Activated CD4-positive, alpha-beta T cell treated with anti-CD3 and anti-CD28 coated beads for 36 hours (primary cell): ENCODE measurements at places on chromosomes 5 and 9. TPM values are rescaled to one million over a fixed set of nuclear protein-coding genes. Genes with fewer than 3 reads are reported as not detected.

Gene C7
- total RNA-seq, result not detected

Gene ABCA1
- total RNA-seq, result 4.5 TPM

Gene LCN9
- not detected for total RNA-seq

Gene PCA3
- total RNA-seq, result not detected

Gene CCDC112
- 2.2 TPM for total RNA-seq

Gene PLAC8L1
- total RNA-seq, result 0.30 TPM

Gene LCN2
- not detected for total RNA-seq

Gene SOHLH1
- not detected for total RNA-seq

Gene TBCA
- total RNA-seq, result 195 TPM

Gene TXNDC8
- total RNA-seq, result not detected

Gene ZDHHC11
- 8.5 TPM for total RNA-seq

Gene DNAI1
- total RNA-seq, result not detected

Gene POMT1
- total RNA-seq, result 30.7 TPM

- peak overlapping the region; percentile 68 for H3K27ac ChIP-seq
- H3K4me1 ChIP-seq, result peaks cover 20% of the 10 kb centered on the region
- H3K27me3 ChIP-seq, result no peaks in the 10 kb centered on the region
Observed at GRCh38 chr9:517993-518392, 303.3 kb downstream of the DOCK8 start.

- peak; percentile 75 for DNase-seq
- no peaks in the 10 kb centered on the region for H3K27me3 ChIP-seq
- peaks cover 17% of the 10 kb centered on the region for H3K4me1 ChIP-seq
- H3K27ac ChIP-seq, result no peak overlapping the region
Observed at GRCh38 chr9:5186416-5187169, 1.2 kb upstream of the INSL6 start.

DNA sequence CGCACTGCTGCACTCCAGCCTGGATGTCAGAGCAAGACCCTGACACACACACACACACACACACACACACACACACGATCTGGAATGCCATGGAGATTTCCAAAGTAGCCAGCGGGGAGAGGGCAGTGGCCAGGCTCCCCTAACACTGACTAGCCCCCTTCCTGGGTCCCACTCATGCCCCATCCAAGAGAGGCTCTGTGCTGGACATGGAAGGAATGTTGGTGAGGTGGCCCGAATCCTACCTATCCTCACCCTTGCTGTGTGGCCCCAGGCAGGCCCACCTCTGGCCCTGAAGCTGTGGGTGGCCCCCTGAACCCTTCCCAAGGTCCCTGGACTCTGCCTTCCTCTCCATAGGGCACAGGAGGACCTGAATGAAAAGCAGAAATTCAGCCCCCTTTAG is 7.3 kb downstream of the BRD3 start:
- no peaks in the 10 kb centered on the region for H3K36me3 ChIP-seq
- DNase-seq, result no peak
- no peak overlapping the region for H3K27ac ChIP-seq
- peaks cover 45% of the 10 kb centered on the region for H3K4me1 ChIP-seq
- H3K27me3 ChIP-seq, result no peaks in the 10 kb centered on the region
- H3K4me3 ChIP-seq, result no peak overlapping the region

- H3K4me1 ChIP-seq, result no peaks in the 10 kb centered on the region
- no peak overlapping the region for H3K4me3 ChIP-seq
- no peak overlapping the region for H3K27ac ChIP-seq
Observed at GRCh38 chr5:58138791-58139190, 321.1 kb downstream of the PLK2 start.

DNA sequence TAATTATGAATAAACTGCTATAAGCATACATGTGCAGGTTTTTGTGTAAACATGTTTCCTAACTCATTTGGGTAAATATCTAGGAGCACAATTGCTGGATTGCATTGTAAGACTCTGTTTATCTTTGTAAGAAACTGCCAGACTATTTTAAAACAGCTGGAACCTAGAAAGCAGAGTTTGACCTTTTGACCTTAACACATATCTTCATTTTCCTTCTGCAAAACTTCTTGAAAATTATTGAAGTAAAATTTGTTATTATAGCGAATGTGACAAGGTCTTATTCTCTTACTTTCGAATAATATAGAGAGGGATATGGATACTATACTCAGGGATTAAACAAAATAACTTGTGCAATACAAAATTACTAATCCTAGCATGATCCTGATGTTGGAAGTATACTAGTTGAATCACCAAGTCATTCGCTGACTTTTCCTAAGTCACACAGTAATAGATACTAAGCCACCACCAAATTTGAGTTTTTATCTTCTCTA is 3.2 kb upstream of the ANXA1 start:
- H3K4me1 ChIP-seq, result peaks cover 62% of the 10 kb centered on the region
- no peak overlapping the region for H3K4me3 ChIP-seq
- DNase-seq, result no peak

- no peak overlapping the region for H3K27ac ChIP-seq
- peaks cover 22% of the 10 kb centered on the region for H3K4me1 ChIP-seq
- H3K4me3 ChIP-seq, result no peak overlapping the region
- H3K27me3 ChIP-seq, result no peaks in the 10 kb centered on the region
Observed at GRCh38 chr9:95268681-95269080, 48.8 kb downstream of the FANCC start.

- peaks cover 21% of the 10 kb centered on the region for H3K4me1 ChIP-seq
- H3K4me3 ChIP-seq, result no peak overlapping the region
- no peaks in the 10 kb centered on the region for H3K27me3 ChIP-seq
- no peak overlapping the region for H3K27ac ChIP-seq
- H3K36me3 ChIP-seq, result no peaks in the 10 kb centered on the region
Observed at GRCh38 chr5:172846677-172847076, 12.6 kb downstream of the ERGIC1 start.

DNA sequence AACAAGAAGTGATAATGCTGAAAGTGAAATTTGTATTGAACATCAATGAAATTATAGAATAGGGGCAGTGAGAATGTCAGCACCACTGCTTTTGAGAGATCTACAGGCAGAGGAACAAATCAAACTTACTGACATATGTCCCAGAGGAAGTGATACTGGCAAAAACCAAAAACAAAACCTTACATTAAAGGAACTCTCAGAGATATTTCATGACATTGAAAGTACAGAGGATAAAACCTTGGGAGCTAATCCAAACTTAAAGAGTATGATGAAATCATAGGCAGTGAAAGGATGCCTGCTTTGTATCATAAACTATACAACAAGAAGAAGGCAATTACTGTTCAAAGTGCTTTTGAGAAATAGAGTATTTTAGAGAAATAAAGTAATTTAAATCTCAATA is 90.4 kb upstream of the SV2C start:
- H3K36me3 ChIP-seq, result no peaks in the 10 kb centered on the region
- H3K4me1 ChIP-seq, result no peaks in the 10 kb centered on the region
- peaks cover 7% of the 10 kb centered on the region for H3K27me3 ChIP-seq
- H3K4me3 ChIP-seq, result no peak overlapping the region

DNA sequence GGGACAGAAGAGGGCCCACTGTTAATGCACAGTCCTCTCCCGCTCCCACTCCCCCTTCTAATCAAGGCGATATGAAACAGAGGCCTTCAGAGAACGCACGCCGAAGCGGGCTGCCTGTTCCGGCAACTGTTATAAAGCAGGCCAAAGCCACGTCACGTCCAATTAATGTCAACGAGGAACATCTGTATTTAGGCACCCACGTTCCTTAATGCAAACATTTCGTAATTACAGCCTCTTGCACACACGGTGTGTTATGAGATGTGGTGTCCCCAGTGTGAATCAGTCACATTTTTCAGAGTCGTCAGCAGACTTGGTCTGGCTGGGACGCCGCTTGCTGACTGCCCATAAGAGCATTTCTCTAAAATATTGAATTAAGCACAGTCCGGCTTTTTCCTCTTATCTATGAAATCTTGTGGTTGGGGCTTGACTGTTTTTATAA is 339.0 kb downstream of the NSG2 start:
- no peak for DNase-seq
- H3K27me3 ChIP-seq, result peaks cover 19% of the 10 kb centered on the region
- no peak overlapping the region for H3K4me3 ChIP-seq
- no peaks in the 10 kb centered on the region for H3K4me1 ChIP-seq
- no peak overlapping the region for H3K27ac ChIP-seq

GRCh38 chr9:131833906-131834305 is 94.0 kb upstream of the RAPGEF1 start:
- H3K27me3 ChIP-seq, result peaks cover 5% of the 10 kb centered on the region
- DNase-seq, result peak; percentile 24
- H3K36me3 ChIP-seq, result no peaks in the 10 kb centered on the region

DNA sequence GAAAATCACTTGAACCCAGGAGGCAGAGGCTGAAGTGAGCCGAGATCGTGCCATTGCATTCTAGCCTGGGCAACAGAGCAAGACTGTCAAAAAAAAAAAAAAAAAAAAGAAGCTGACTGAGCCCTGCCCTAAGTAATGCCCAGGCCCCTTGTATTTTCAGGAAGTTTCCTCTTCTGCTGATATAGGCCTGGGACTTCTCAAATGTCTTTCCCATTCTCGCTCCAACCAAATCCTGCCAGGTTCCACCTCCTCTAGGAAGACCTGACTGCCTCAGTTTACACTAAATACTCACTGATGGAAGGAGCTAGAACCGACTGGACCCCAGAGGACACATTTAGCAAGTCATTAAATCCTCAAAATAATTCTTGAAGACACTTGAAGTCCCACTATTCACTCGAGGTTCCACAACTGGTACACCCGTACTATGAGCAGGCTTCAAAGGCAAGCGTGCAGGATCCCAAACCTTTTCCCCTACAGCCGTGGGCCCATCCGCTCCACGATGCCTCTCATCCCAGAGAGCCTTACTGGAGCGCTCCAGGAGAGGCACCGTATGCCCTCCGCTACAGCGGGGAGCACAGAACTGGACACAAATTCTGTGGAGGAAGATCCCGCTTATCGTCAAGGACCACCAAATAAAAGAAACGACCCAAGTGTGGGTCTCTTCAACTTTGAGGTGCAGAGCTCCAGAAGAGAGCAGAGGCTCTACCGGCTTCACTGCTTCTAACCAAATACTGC is 676 bp downstream of the NOL6 start:
- H3K4me3 ChIP-seq, result peak overlapping the region; percentile 100
- peak overlapping the region; percentile 95 for H3K27ac ChIP-seq
- H3K36me3 ChIP-seq, result peaks cover 36% of the 10 kb centered on the region

- peaks cover 29% of the 10 kb centered on the region for H3K4me1 ChIP-seq
- no peaks in the 10 kb centered on the region for H3K27me3 ChIP-seq
- DNase-seq, result no peak
- no peak overlapping the region for H3K27ac ChIP-seq
Observed at GRCh38 chr5:170327168-170327567, 29.6 kb upstream of the LCP2 start.

GRCh38 chr9:112605963-112606699 is 111.8 kb downstream of the INIP start:
- peak overlapping the region; percentile 45 for H3K27ac ChIP-seq
- no peak overlapping the region for H3K4me3 ChIP-seq
- H3K4me1 ChIP-seq, result peaks cover 13% of the 10 kb centered on the region
- DNase-seq, result no peak
- H3K36me3 ChIP-seq, result no peaks in the 10 kb centered on the region

GRCh38 chr5:68898951-68899471 is 194.8 kb upstream of the SLC30A5 start:
- H3K4me1 ChIP-seq, result peaks cover 11% of the 10 kb centered on the region
- no peak overlapping the region for H3K4me3 ChIP-seq
- no peaks in the 10 kb centered on the region for H3K27me3 ChIP-seq
- H3K27ac ChIP-seq, result no peak overlapping the region
- no peaks in the 10 kb centered on the region for H3K36me3 ChIP-seq
- no peak for DNase-seq

DNA sequence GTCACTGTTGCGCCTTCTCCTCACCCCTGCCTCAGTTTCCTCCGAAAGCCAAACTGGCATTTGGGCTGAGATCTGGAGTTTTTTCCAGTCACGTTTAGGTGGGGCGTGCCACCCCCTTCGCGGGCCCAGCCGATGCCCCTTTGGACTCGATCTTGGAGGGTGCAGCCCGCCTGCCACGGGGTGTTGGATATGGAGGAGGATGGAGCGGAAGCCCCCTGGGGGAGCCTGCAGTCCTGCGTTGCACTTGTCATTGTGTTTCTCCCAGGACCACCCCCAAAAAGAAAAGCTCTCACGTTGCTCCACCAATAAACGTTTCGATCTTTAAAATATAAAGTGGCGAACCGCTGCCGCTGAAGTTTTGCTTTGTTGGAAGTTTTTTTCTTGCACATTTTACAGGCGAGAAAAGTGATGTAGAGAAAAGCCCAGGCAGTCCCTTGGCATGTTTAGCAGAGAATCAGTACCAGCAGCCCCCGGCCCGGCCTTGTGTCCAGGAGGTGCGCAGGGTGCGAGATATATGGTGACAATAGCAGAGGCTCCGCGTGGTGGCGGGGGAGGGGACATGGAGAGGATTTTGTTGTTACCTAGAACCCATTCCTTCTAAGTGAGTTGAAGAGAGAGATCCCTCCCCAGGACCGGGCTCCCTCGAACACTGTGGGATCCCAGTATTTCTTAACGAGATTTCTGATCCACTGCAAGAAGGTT is 681 bp downstream of the F2R start:
- DNase-seq, result peak; percentile 38
- H3K36me3 ChIP-seq, result no peaks in the 10 kb centered on the region
- peak overlapping the region; percentile 75 for H3K4me3 ChIP-seq

GRCh38 chr9:38361473-38361850 is 31.0 kb upstream of the ALDH1B1 start:
- no peak overlapping the region for H3K27ac ChIP-seq
- no peaks in the 10 kb centered on the region for H3K36me3 ChIP-seq
- H3K27me3 ChIP-seq, result peaks cover 4% of the 10 kb centered on the region
- peaks cover 4% of the 10 kb centered on the region for H3K4me1 ChIP-seq
- no peak overlapping the region for H3K4me3 ChIP-seq

- no peaks in the 10 kb centered on the region for H3K4me1 ChIP-seq
- no peak overlapping the region for H3K4me3 ChIP-seq
- peaks cover 4% of the 10 kb centered on the region for H3K27me3 ChIP-seq
- DNase-seq, result no peak
- H3K36me3 ChIP-seq, result no peaks in the 10 kb centered on the region
- H3K27ac ChIP-seq, result no peak overlapping the region
Observed at GRCh38 chr9:99349870-99350269, 127.8 kb downstream of the SEC61B start.

- DNase-seq, result no peak
- no peak overlapping the region for H3K27ac ChIP-seq
- no peaks in the 10 kb centered on the region for H3K36me3 ChIP-seq
- H3K4me3 ChIP-seq, result no peak overlapping the region
- peaks cover 13% of the 10 kb centered on the region for H3K27me3 ChIP-seq
- H3K4me1 ChIP-seq, result no peaks in the 10 kb centered on the region
Observed at GRCh38 chr5:176169393-176170063, 68.7 kb upstream of the SIMC1 start.

GRCh38 chr5:132103969-132104391 is 30.4 kb downstream of the CSF2 start:
- H3K36me3 ChIP-seq, result no peaks in the 10 kb centered on the region
- DNase-seq, result peak; percentile 41
- H3K4me1 ChIP-seq, result peaks cover 71% of the 10 kb centered on the region
- peak overlapping the region; percentile 98 for H3K27ac ChIP-seq
- H3K4me3 ChIP-seq, result peak overlapping the region; percentile 64

GRCh38 chr5:167893271-167893670 is 398.2 kb upstream of the WWC1 start:
- H3K4me1 ChIP-seq, result no peaks in the 10 kb centered on the region
- H3K36me3 ChIP-seq, result no peaks in the 10 kb centered on the region
- peaks cover 2% of the 10 kb centered on the region for H3K27me3 ChIP-seq
- DNase-seq, result no peak
